ENCODE measurements at places on chromosomes 3 and 15. TPM values are rescaled to one million over a fixed set of nuclear protein-coding genes. Genes with fewer than 3 reads are reported as not detected.

GRCh38 chr3:36060950-36061349, 319.4 kb upstream of the STAC start:
- H3K36me3 ChIP-seq, result no peaks in the 10 kb centered on the region
- H3K27me3 ChIP-seq, result no peaks in the 10 kb centered on the region
- H3K4me1 ChIP-seq, result no peaks in the 10 kb centered on the region
- no peak for DNase-seq
- H3K4me3 ChIP-seq, result no peak overlapping the region

- no peaks in the 10 kb centered on the region for H3K27me3 ChIP-seq
- DNase-seq, result no peak
- H3K27ac ChIP-seq, result no peak overlapping the region
- H3K4me1 ChIP-seq, result peaks cover 12% of the 10 kb centered on the region
- H3K36me3 ChIP-seq, result peaks cover 8% of the 10 kb centered on the region
- H3K4me3 ChIP-seq, result no peak overlapping the region
Observed at GRCh38 chr15:92140796-92141195, 252.9 kb upstream of the ST8SIA2 start.

The CLEC3B gene
- total RNA-seq, result not detected

The PCSK6 gene
- total RNA-seq, result 1.9 TPM

GRCh38 chr15:92886042-92886537, 14.0 kb upstream of the CHD2 start:
- H3K36me3 ChIP-seq, result peaks cover 15% of the 10 kb centered on the region
- H3K27ac ChIP-seq, result peak overlapping the region; percentile 100
- DNase-seq, result no peak
- peaks cover 40% of the 10 kb centered on the region for H3K4me1 ChIP-seq
- no peaks in the 10 kb centered on the region for H3K27me3 ChIP-seq

DNA sequence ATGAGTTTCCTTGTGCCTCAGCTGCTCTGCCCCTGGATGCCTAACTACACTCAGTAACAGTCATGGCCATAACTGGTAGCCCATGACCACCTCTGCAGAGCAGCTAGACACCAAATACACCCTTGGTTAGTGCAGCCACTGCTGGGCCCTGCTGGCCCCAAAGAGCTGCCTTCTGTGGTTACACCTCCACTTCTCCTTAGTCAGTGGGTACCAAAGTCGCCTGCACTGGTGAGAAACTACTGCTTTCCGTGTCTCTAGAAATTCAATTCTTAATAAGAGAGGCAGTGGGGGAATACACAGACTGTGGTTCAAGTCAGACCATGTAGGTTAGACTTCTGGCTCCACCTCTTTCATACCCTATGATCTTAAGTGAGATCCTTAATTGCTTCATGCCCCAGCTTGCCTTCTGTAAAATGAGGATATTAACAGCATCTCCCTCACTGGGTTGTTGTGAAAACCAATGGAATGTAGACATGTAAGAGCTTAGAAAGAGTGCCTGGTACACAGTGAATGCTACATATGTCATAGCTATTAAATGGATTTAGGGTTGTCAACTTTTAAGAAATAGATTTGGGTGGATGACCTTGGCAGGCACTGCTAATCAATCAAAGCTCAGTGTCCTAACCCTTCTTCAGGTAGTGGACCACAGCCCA, 18.2 kb downstream of the HEG1 start:
- no peaks in the 10 kb centered on the region for H3K27me3 ChIP-seq
- H3K4me3 ChIP-seq, result no peak overlapping the region
- peaks cover 5% of the 10 kb centered on the region for H3K36me3 ChIP-seq
- peak overlapping the region; percentile 39 for H3K27ac ChIP-seq

- H3K27ac ChIP-seq, result peak within 1 kb of the TSS; percentile 92
- no peaks in the 10 kb centered on the region for H3K27me3 ChIP-seq
- H3K4me1 ChIP-seq, result peaks cover 26% of the 10 kb centered on the region
- peaks cover 6% of the 10 kb centered on the region for H3K36me3 ChIP-seq
- DNase-seq, result peak; percentile 50
Observed at GRCh38 chr15:90902840-90903732, at the start of gene MAN2A2. Gene MAN2A2, plus strand, starts transcription at chr15:90903302. Its CDS starts 906 bp downstream, at chr15:90904208.

GRCh38 chr3:4665197-4665596, 172.0 kb downstream of the ITPR1 start:
- DNase-seq, result no peak
- no peak overlapping the region for H3K27ac ChIP-seq
- H3K4me3 ChIP-seq, result no peak overlapping the region
- peaks cover 22% of the 10 kb centered on the region for H3K36me3 ChIP-seq
- peaks cover 5% of the 10 kb centered on the region for H3K4me1 ChIP-seq
